ENCODE measurements at places on chromosomes 13 and 19.

DNA sequence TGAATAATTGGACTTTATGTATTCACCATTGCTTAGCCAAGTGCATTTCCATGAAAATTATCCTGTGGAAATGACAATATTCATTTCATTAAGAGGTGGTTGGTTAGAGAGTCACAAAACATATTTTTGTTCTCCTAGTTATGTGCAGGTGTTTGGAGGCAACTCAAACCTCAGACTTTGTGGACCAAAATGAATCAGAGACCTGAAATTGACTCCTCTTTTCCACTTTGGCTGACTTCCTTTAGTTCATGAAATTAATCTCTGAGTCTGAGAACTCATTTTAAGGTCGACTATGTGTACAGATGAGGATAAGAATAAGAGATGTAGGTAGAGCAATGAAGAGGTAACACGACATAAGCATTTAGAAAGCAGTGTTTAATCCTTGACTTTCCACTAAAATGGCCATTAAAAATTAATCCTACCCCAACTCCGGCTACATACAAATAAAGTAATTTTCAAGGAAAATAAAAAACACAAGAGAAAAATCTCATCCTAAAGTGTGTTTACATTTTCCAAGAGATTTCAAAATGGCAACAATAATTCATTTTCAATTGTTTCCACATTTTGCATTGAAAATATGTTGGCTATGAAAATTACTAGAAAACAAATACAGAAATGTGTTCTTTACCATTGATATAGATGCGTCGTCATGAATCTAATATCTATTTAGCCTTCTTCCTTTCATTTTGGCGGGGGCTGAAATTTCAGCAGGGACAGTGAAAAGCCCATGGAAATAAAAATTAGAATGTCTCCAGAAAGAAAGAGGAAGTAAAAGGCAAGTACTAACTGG, 185.4 kb upstream of the CSNK1A1L start:
- no peak for DNase-seq

DNA sequence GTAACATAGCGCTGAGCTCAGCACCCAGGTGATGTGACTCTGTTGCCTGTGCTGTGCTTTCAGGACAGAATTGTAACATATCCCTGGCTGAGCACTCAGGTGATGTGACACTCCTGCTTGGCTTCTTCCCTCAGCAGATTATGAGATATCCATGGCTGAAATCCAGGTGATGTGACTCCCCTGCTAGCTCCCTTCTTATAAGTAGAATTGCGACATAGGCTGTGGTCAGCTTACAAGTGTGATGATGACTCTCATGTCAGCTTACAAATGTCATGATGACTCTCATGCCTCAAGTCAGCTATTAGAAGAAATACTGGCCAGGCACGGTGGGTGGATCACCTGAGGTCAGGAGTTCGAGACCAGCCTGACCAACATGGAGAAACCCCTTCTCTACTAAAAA, 14.3 kb upstream of the ZNF429 start:
- DNase-seq = no peak

DNA sequence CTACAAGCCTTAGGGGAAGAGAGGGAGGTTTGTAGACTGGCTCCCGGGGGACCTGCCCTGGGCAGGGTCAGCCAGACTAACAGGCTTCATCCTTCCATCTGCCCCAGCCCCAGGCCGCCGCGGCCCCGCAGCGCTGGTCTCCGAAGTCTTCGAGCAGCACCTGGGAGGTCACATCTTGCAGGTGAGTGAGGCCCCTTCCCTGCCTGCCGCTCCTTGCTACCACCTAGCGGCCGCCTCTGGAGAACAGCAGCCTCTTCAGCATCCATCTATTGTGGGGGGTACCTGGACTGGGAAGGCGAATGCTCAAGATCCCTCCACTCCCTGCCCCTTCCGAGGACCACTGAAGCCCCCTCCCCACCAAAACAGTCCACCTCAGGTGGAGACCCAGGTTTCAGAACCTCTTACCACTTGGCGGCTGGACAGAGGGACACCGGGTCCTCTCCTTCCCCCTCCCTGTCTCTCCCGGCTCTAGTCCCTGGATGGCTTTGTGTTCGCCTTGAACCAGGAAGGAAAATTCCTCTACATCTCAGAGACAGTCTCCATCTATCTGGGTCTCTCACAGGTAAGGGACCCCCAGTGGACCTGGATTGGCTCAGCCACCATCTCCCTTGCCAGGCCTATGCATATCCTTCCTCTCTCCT, 12.7 kb downstream of the NPAS1 start:
- peak; percentile 74 for DNase-seq

DNA sequence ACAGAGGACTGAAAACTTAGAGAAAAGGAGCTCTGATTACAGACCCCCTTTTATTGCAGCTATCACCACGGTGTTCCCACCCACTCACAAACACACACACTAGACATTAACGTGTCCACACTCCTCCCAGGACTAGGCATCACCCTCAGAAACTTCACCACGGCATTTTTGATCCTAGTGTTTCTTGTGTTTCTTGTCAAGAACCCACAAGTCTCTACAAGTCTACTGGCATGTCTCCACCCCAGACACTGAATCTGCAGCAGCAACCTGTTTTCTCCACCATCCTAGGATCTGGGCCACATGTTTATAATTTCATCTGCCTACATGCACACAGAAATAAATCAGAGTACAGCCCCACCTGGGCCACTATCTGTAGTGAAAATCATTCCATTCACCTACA, 4.3 kb downstream of the ZNF486 start:
- no peak for DNase-seq

DNA sequence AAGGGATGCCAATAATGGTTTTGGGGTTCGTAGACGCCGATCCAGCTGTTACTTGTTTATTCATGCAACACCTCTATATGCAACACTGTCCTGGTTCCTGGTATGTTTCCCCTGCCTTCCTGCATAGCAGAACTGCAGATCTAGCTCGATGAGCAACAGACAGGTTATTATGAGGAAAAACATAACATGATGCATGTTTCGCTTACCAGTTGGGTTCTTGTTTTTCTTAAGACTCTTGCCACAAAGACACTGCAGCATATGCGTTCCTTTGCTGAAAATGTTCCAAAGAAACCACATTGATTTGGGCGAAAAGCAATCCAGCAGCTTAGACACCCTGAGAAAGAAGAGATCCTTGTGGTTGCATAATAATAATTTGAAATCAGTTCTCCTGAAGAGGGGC, 583 bp downstream of the FGF14 start:
- no peak for DNase-seq

DNA sequence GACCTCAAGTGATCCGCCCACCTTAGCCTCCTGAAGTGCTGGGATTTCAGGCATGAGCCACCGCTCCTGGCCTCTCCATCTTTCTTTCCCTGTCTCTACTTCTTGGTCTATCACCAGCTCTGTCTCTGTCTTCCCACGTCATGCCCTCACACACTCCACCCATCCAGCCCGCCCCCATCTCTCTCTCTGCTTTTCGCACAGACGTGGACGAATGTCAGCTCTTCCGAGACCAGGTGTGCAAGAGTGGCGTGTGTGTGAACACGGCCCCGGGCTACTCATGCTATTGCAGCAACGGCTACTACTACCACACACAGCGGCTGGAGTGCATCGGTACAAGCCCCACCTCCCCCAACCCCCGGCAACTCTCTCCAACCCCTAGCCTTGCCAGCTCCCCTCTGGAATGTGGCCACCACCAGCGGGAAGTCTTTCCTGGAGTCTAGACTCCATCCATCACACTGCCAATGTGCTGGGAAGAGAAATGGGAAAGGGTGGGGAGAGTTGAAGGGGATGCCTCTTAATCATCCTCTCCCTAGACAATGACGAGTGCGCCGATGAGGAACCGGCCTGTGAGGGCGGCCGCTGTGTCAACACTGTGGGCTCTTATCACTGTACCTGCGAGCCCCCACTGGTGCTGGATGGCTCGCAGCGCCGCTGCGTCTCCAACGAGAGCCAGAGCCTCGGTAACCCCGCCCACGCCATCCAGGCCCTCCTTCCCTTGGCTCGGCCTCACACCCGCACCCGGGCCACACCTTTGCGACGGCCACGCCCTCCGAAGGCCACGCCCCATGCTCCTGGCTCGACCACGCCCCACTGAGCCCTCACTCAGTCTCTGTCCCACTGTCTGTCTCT, 22.5 kb downstream of the LTBP4 start:
- DNase-seq = no peak

DNA sequence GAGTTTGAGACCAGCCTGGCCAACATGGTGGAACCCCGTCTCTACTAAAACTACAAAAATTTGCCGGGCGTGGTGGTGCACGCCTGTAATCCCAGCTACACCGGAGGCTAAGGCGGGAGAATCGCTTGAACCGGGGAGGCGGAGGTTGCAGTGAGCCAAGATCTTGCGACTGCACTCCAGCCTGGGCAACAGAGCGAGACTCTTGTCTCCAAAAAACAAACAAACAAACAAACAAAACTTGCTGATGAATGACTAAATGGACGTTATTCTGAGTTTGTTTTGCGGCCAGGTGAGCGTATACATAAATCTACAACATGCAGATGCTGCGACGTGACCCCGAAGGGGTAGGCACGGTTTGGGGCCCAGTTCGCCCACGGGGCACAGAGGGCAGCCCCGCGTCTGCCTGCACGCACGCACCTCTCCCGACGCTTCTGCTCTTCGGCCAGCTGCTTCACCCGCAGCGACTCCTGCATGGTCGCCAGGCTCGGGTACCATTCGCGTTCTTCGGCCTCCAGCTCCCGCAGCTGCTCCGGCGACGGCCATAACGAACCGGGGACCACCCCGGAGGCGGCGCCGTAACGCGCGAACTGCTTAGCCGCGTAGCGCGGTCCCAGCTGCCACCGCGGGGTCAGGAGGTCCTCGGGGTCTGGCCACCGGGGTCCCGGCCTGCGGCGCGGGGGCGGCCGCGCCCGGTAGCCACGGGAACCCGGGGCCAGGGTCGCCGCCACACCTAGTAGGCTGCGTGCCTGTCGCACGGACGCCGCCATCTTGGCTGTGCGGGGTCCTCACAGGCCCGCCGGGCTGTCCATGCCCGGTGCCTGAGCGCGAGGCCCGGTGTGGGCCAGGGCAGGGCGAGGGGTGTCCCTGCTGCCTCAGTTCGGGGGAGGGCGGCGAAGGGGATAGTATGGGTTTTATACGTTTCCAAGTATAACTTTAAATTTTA, at the start of gene GADD45GIP1:
Gene GADD45GIP1 (minus strand): TSS at position 778 of the 943 bp plus-strand sequence. CDS start 11 bp downstream, at position 767.
- peak; percentile 88 for DNase-seq

DNA sequence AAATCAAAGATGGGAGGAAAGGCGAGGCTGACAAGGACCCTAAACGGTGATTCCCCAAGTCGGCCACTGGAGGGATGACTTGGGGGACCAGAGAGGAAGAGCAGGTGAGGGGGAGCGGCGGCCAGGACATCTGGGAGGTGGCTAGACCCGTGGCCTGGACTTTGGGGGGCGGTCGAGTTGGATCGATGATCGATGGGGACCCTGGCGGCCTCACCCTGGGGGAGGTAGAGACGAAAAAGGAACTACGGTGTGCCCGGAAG, 7.7 kb upstream of the CIRBP start:
- DNase-seq = no peak

- DNase-seq = no peak
Measured at GRCh38 chr19:17311455-17312188, 2.3 kb downstream of the DDA1 start.

DNA sequence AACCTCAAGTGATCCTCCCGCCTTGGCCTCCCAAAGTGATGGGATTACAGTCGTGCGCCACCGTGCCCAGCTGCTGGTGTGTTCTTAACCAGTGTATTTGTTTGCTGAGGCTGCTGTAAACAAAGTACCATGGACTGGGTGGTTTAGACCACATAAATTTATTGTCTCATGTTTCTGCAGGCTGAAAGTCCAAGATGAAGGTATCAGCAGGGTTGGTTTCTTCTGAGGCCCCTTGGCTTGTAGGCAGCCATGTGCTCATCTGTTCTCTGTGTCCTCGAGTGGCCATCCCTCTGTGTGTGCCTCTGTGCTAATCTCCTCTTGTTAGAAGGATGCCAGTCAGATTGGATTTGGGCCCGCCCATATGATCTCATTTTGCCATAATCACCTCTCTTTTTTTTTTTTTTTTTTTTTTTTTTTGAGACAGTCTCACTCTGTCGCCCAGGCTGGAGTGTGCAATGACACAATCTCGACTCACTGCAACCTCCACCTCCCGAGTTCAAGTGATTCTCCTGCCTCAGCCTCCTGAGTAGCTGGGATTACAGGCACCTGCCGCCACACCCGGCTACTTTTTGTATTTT, 31.8 kb downstream of the PEX11G start:
- DNase-seq = no peak

DNA sequence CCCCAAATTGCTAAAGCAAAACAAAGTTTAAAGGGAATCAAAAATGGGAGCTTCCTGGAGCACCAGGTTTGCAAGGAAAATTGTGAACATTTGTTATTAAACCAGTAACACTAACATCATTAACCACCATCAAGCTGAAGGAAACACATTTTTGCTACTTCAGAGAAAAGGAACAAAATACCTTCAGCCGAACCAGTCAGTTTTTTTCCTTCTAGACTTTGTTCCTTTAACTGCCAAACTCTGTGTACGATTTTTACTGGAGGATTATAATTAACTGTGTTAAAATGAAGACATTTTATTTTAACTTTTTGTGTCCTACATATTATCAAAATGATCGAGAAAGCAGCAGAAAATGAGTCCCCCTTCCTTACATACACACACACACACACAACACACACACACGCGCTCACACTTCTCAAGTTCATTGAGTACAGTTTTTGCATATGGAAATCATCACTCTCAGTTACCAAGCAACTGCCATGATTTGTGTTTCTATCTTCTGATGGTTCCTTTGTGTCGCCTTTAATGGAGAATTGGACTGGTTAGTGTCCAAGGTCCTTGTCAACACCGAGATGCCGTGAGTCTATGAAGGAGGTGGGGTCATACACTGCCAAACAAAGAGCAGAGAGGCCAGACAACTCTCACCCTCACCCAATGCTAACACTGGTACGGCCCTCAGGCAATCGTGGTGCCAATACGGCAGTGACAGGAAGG, 9.8 kb upstream of the SERP2 start:
- no peak for DNase-seq

DNA sequence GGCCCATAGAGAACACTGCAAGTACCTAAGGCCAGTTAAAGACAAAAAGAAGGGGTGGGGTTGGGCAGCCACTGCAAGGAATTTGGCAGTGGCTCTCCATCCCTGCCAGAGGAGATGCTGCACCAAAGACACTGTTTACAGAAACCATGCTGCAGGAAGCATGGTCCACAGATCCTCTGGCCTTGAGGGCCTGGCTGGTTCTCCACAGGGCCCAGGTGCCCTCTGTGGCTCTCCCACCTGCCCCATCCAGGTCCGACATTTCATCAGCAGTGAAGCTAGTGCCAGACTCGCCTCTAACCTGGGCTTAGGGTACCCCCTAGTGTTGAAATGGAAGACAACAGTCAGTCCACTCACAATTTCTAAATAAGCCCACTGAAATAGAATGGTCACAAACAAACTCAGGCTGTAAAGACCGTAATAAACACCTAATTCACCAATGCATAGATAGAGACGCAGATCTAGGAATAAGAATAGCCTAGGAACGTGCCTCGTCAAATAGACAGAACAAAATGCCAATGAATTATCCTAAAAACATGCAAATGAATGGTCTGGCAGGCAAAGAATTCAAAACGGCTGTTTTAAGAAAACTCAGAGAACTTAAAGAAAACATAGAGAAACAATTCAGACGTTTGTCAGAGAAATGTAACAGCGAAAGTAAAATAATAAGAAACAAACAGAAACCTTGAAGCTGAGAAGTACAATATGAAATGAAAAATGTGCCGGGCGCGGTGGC, 23.3 kb downstream of the LYPD4 start:
- peak; percentile 44 for DNase-seq

DNA sequence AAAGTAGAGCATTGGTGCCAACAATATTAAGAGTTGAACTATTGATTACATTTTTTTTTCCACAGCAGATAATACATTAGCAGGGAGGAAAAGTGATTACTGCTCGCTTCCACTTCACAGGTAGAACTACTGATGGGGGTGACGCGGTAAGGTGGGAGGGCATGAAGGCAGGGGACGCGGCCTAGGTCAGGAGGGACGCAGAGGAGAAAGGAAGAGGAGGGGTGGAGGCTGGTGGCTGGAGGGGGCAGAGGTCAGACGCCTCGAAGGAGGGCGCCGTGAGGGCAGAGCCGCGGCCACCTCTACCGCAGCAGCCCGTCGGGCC, 287 bp upstream of the B3GLCT start:
- DNase-seq = no peak
